ENCODE measurements at places on chromosomes 5 and 9.

- DNase-seq = no peak
Observed at GRCh38 chr9:136059851-136060670, 35.0 kb downstream of the NACC2 start.

GRCh38 chr5:75405296-75405695, 68.3 kb downstream of the HMGCR start:
- no peak for DNase-seq

GRCh38 chr9:37617161-37617560, 24.8 kb upstream of the TOMM5 start:
- no peak for DNase-seq

DNA sequence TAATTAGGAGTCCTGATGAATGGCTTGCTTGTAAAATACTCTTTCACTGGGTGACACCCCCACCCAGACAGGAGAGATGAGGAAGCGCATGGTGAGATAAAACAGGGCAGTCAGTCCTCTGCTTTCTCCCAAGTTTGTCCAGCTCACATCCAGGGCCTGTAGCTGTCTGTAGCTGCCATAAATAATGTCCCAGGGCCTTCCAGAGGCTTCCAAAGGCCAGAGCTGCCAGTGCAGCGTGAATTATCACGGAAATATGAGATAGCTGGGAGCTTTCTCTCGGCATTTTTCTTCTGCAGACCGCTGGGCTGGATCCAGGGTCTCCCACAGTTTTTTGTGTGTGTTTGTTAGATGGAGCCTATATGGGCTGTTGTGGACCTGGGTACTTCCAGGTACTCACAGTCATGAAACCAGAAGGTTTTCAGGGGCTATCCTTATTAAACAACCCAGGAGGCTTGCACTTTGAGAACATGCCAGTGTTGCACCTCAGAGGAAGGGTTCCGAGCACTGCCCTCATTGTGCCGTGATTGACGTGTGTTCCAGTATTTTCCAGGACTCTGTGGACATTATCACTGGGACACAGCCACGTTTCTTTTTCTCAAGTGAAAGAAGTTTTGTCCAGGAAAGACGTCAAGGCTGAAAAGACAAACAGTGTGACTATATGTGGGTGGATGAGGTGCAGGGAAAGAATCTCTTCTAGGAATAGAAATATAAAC, 117.5 kb downstream of the FGF1 start:
- peak; percentile 51 for DNase-seq

DNA sequence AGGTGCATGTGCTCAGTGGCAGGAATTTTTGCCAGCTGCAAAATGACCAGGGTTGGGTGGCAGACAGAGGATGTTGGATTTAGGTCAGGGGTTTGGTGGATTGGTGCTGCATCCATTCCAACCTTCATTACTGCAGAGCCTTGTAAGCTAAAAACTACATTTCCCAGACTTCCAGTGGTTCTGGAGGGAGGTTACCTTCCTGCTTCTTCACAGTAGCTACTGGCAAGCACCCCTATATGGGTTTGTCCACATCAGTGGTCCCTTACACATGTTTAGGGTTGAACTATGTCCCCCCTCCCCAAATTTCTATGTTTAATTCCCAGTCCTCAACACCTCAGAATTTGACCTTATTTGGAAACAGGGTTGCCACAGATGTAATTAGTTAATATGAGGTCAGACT, 20.7 kb upstream of the IL17B start:
- no peak for DNase-seq

DNA sequence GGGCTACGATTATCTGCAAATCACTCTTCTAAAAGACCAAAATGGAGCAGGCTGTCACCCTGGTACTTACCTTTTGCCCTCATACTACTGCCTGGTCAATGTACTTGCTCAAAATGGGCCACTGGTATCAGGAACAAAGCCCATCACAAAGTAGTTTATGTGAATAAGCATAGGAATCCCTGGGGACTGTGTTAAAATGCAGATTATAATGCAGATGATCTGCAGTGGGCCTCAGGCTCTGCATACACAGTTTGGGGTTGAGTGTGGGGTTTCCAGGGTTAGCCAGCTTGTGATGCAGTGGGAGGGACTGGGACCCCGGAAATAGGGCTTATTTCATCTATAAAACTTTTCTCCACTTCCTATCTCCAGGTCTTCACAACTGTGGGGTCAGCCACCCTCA, 173.1 kb downstream of the HSD17B3 start:
- DNase-seq = no peak

GRCh38 chr9:114813717-114814418, 8.0 kb upstream of the TNFSF15 start:
- no peak for DNase-seq

GRCh38 chr5:170541146-170541769, 37.4 kb downstream of the KCNIP1 start:
- DNase-seq = no peak

- no peak for DNase-seq
Observed at GRCh38 chr5:1826235-1826980, 25.2 kb downstream of the NDUFS6 start.

- no peak for DNase-seq
Observed at GRCh38 chr5:119220576-119221197, 135.1 kb upstream of the TNFAIP8 start.

- no peak for DNase-seq
Observed at GRCh38 chr9:114616684-114617520, 5.8 kb downstream of the TMEM268 start.

GRCh38 chr5:132543472-132544201, at the start of gene IL5:
Gene IL5, minus strand, starts transcription at chr5:132543522. Its CDS starts 44 bp downstream, at chr5:132543478.
- DNase-seq = no peak

GRCh38 chr9:121298016-121298538, 30.1 kb downstream of the GSN start:
- DNase-seq = no peak

DNA sequence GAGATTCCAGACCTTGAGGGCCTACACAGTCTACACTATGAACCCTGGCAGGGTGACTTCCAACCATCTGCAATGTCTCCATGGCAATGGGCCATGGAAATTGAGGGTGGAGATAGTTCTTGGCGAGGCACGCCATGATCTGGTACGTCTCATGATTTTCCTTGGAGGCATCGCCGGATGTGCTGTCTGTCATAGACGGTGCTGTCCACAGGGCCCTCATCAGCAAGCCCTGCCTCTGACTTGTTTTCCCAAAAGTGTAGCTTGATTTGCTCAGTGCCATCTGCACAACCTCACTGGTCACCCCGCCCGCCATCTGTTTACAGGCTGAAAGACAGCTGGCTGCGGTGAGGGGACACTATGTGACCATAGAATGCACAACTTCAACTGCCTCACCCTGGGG, 73.5 kb downstream of the BOD1 start:
- no peak for DNase-seq

- no peak for DNase-seq
Observed at GRCh38 chr5:58847041-58847440, 264.2 kb downstream of the RAB3C start.

DNA sequence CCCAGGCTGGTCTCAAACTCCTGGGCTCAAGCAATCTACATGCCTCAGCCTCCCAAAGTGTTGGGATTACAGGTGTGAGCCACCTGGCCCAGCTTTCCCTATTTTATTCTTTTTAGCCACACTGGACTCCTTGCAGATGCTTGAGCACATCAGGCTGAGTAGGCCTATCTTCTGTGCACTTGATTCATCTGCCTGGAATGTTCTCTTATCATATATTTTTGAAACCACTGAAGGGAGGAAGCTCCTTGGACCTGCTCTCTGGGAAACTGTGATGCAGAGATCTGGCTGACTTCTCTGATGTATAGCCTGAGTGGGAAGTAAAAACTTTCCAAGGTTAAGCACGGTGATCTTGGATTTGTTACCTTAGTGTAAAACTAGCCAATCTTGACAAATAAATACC, 6.5 kb upstream of the MAT2B start:
- DNase-seq = no peak

- no peak for DNase-seq
Observed at GRCh38 chr9:132997591-132997990, 19.1 kb downstream of the GFI1B start.

- DNase-seq = no peak
Observed at GRCh38 chr9:32926911-32927310, 74.5 kb downstream of the APTX start.

- peak; percentile 6 for DNase-seq
Observed at GRCh38 chr9:23823986-23824829, 1.8 kb downstream of the ELAVL2 start.

- DNase-seq = no peak
Observed at GRCh38 chr9:98326459-98327248, 71.2 kb upstream of the TBC1D2 start.

GRCh38 chr5:142475102-142475513, 150.3 kb upstream of the SPRY4 start:
- DNase-seq = no peak

GRCh38 chr5:128084228-128085167, 932 bp downstream of the SLC12A2 start:
- peak; percentile 51 for DNase-seq

- DNase-seq = no peak
Observed at GRCh38 chr5:36734422-36734821, 128.0 kb downstream of the SLC1A3 start.

- DNase-seq = no peak
Observed at GRCh38 chr9:84851935-84852585, 182.5 kb downstream of the NTRK2 start.

DNA sequence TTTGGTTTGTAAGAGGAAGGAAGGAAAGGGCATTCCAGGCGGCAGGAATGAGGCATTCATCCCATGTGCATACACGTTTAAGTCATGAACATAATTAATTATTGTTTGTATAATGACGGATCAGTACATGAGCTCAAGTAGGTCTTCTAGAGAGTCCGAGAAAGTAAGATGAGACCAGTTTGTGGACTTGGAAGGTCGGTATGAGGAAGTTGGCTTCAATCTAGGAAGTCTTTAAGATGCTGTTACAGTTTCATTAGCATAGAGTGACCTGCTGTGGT, 2.1 kb downstream of the GTF3C4 start:
- DNase-seq = no peak

DNA sequence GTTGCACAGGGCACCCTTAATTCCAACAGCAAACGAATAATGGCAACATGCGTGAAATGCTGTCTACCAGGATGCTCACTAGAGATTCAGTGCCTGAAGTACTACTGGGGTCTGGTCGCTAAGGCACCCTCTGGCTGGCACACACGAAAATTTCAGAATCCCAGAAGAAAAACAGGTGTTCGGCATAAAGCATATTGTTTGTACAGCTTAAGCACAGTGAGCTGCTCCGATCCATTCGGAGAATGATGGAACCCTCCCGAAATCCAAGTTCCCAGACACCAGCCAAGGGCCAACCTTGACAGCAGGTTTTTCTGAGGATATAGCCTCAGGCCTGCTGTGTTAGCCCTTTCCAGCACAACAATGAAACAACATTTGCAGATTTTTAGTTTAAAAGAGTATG, 61.4 kb upstream of the ALDH1B1 start:
- no peak for DNase-seq

DNA sequence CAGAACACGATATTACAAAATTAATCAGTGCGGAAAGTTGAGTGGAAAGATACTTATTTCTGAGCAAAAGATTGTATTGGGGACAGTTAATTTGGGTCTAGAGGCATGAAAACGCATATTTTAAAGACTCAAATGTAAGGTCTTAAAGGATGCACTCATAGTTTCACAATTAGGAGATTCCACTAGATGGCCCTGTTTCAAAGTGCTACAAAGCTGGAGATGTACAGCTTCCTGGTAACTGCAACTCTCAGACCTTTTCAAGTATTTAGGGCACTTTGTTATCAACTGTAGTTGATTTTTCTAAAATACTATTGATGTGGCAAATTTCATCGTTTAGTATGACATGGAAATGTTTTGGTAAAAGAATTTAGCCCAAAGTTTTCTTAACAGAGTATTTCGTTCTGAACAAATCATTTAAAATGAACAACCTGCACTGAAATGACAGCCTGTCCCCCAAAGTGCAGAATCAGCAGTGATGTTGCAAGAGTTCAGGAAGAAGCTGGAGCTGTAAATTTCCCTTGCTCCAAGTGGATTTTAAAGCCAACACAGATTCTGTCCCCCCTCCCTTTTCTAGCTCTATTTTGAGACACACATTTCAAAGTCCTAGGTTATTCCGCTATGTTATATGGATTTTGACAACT, 16.2 kb upstream of the NDUFB6 start:
- no peak for DNase-seq

DNA sequence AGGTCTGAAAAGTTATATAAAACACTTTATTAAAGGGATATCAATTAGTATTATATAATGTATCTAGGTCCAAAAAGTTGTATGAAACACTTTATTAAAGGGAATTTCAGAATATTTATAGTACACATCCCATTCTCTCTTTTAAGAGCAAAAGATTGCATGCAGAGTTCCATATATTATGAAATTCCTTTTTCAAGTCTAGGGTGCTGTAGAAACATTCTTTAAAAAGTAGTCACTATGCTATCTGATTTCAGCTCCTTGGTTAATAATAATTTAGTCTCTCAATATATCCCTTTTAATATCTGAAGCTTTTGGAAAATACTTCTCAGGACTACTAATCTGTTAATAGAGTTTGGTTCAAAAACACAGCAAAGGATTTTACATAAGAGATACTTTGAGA, 1496.1 kb upstream of the C9orf72 start:
- DNase-seq = no peak

DNA sequence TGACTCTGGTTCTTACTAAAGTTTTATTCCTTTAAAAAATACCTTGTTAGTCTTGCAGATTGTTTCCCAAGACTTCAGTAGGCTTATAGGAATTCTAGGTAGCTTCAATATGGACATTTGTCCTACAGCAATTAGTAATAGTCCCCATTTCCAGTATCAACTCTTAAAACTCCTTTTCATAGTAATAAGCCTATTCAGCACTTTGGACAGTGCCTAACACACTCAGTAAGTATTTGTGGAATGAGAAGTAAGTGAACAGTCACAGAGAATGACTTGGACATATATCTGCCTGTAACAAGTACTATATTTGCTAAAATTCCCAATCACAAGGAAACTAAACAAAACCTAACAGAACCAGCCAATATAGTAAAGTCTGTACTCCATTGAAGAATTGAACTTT, 1291.8 kb upstream of the DMAC1 start:
- no peak for DNase-seq

- DNase-seq = no peak
Observed at GRCh38 chr9:36928210-36928609, 105.9 kb downstream of the PAX5 start.

GRCh38 chr9:4298255-4299004, 1.4 kb downstream of the GLIS3 start:
- peak; percentile 29 for DNase-seq

GRCh38 chr5:154223320-154223719, 32.8 kb downstream of the GALNT10 start:
- DNase-seq = no peak

GRCh38 chr9:123586275-123586674, 230.3 kb downstream of the CRB2 start:
- DNase-seq = no peak

DNA sequence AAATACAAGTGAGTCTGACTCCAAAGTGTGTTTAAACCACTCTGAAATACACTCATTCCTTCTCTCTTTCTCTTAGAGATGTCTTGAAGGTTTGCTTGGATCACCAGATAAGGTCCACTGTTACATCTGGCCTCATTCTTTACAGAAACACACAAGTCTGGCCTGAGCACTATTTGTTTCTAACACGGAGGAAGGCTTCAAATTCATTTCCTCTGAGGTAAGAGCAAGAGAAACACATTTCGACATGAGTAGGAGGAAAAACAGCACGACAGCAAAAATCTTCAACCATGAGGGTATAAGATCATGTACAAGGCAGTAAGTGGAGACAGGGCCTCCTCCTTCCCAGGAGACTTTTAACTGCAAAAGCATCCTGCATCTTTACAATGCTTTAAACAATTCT, 8.0 kb downstream of the SIL1 start:
- DNase-seq = no peak
